HFFc6 (cell line): ENCODE measurements at places on chromosomes 3 and 15. TPM values are rescaled to one million over a fixed set of nuclear protein-coding genes. Genes with fewer than 3 reads are reported as not detected.

The TGM5 gene
- not detected in 3 replicates for total RNA-seq

DNA sequence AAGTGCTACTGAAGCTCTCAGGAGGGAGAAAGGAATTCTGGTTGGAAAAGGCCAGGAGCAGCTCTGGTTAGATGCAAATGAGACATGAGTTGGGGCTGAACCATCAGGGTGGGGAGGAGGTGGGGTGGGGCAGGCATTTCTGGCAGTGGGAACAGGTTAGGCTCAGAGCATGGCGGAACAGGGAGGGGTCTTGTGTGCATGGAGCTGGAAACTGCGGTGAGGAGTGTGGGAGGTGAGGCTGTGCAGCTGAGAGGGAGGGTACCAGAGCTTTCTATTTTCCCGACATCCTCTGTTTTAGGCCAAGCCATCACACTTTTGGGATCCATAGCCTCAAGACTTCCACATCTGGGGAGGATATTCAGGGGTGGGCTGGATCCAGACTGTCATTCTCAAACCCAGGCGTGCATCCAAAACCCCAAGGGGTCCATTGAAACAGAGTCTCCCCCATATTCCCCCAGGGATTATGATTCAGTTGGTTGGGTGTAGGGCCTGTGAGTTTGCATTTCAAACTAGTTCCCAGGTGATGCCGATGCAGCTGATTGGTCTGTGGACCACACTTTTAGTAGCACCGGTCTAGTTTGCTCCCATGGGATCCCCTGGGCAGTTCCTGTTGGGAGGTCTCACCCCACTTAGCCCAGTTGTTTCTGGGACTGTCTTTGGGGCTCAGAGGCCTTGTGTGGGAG lies 100.9 kb upstream of the TLE3 start:
- no peak for DNase-seq
- peaks cover 23% of the 10 kb centered on the region for H3K27me3 ChIP-seq

DNA sequence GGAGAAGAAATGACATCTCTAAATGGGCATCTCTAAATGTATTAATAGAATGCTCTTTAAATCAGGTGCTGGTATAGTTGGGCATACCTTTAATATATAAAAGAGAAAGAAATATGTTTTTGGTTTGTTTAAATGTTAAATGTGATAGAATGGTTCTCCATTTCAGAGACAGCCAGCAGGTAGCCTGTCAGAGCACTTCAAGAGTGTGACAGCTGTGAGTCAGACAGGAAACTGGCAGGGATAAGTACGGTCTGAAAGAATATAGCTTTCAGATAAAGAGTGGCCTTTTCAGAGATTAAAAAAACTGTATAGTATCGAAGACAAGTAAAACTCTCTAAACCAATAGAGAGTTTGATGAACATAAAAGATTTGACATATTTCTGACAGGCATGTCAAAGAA lies 654.1 kb downstream of the IGSF11 start:
- no peaks in the 10 kb centered on the region for H3K36me3 ChIP-seq
- H3K4me3 ChIP-seq: no peak overlapping the region
- H3K27me3 ChIP-seq: no peaks in the 10 kb centered on the region
- H3K27ac ChIP-seq: no peak overlapping the region
- no peak for DNase-seq

- H3K4me3 ChIP-seq: no peak overlapping the region
- H3K36me3 ChIP-seq: no peaks in the 10 kb centered on the region
- 0 out of 2 replicates have a peak overlapping the region, but pooled peaks have one; percentile 15 for H3K27ac ChIP-seq
- DNase-seq: peak; percentile 1
These were observed 76.8 kb downstream of the IMPG2 start for GRCh38 chr3:101243285-101244211.

GRCh38 chr3:87101861-87102625 lies 111.1 kb upstream of the VGLL3 start:
- no peaks in the 10 kb centered on the region for H3K4me1 ChIP-seq
- H3K27ac ChIP-seq: no peak overlapping the region
- no peak for DNase-seq
- H3K36me3 ChIP-seq: no peaks in the 10 kb centered on the region
- H3K27me3 ChIP-seq: no peaks in the 10 kb centered on the region

- H3K4me1 ChIP-seq: peaks cover 20% of the 10 kb centered on the region
- no peak overlapping the region for H3K4me3 ChIP-seq
- no peaks in the 10 kb centered on the region for H3K36me3 ChIP-seq
- peaks cover 25% of the 10 kb centered on the region for H3K27me3 ChIP-seq
- no peak overlapping the region for H3K27ac ChIP-seq
These were observed 60.4 kb downstream of the KBTBD12 start for GRCh38 chr3:127975153-127976029.

- peaks cover 6% of the 10 kb centered on the region for H3K4me1 ChIP-seq
- no peaks in the 10 kb centered on the region; the same call in 1 of the 2 replicates for H3K27me3 ChIP-seq
- no peaks in the 10 kb centered on the region for H3K36me3 ChIP-seq
- no peak overlapping the region for H3K4me3 ChIP-seq
- DNase-seq: peak; percentile 66
These were observed 253.5 kb upstream of the ZPLD1 start for GRCh38 chr3:102181175-102181920.
